SK-MEL-5 (cell line): ENCODE measurements at places on chromosomes 4 and X. TPM values are rescaled to one million over a fixed set of nuclear protein-coding genes. Genes with fewer than 3 reads are reported as not detected.

The MAGEA2 gene
- total RNA-seq: 67.5 and 73.1 TPM in 2 replicates

The RTL3 gene
- not detected in 2 replicates for total RNA-seq

The GYPB gene
- not detected in 2 replicates for total RNA-seq

The KLB gene
- total RNA-seq: not detected in 2 replicates

The CYSLTR1 gene
- total RNA-seq: not detected in 2 replicates

The IL21 gene
- not detected in 2 replicates for total RNA-seq

The FRMD7 gene
- total RNA-seq: 0.05 TPM in 1 of 2 replicates, not detected in the other

The DNAAF6 gene
- not detected in 2 replicates for total RNA-seq

The L1CAM gene
- total RNA-seq: 58.4 and 78.9 TPM in 2 replicates

The PPP4R3C gene
- total RNA-seq: not detected in 2 replicates

The ALPK1 gene
- 9.6 and 10.0 TPM in 2 replicates for total RNA-seq

The MAGEA12 gene
- 133 and 153 TPM in 2 replicates for total RNA-seq

The MEPE gene
- not detected in 2 replicates for total RNA-seq

The FAM47B gene
- total RNA-seq: not detected in 2 replicates

The GABRG1 gene
- total RNA-seq: 0.03 TPM in 1 of 2 replicates, not detected in the other

The ERAS gene
- total RNA-seq: 0.40 TPM in 1 of 2 replicates, not detected in the other

The CLIC2 gene
- total RNA-seq: 0.05 and 0.67 TPM in 2 replicates

The NUDT10 gene
- total RNA-seq: 1.9 and 2.0 TPM in 2 replicates

The SOX3 gene
- total RNA-seq: not detected in 2 replicates

The CTAG1B gene
- not detected in 2 replicates for total RNA-seq

The TFE3 gene
- total RNA-seq: 17.0 and 20.0 TPM in 2 replicates

The PASD1 gene
- total RNA-seq: 2.9 and 3.3 TPM in 2 replicates

The DCAF8L2 gene
- total RNA-seq: 0.90 and 1.8 TPM in 2 replicates

The MAGEE1 gene
- 0.53 and 0.56 TPM in 2 replicates for total RNA-seq

The AKAP14 gene
- not detected in 2 replicates for total RNA-seq

The ANXA3 gene
- 16.8 and 18.8 TPM in 2 replicates for total RNA-seq

The HHIP gene
- total RNA-seq: 0.05 TPM in 1 of 2 replicates, not detected in the other

The SHOX gene
- not detected in 2 replicates for total RNA-seq

The GPR82 gene
- total RNA-seq: not detected in 2 replicates

The ERCC6L gene
- 5.5 and 5.8 TPM in 2 replicates for total RNA-seq

The PAK3 gene
- 0.03 TPM in 1 of 2 replicates, not detected in the other for total RNA-seq

The RHOH gene
- total RNA-seq: not detected in 2 replicates

The SORBS2 gene
- 45.8 and 49.8 TPM in 2 replicates for total RNA-seq

The RAI2 gene
- total RNA-seq: not detected in 2 replicates

The FAM9C gene
- not detected in 2 replicates for total RNA-seq
